ENCODE measurements at places on chromosomes 2 and 18.

DNA sequence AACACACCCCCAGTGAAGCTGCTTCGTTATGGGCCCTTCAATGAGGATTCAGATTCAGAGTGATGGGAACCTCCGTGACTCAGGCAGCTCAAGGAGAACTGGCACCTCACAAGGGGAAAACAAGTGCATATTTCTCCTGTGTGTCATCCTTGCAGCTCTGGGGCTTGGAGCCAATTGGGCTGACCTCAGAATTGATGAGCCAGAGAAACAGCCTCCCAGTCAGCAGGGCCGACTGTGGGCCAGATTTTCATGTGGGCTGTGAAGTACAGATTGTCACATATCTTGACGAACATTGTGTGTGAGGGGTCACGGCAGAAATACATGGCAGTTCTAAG lies 189.6 kb upstream of the SP5 start:
- no peak for DNase-seq

GRCh38 chr2:169464466-169464865 lies 14.8 kb upstream of the BBS5 start:
- DNase-seq: no peak

DNA sequence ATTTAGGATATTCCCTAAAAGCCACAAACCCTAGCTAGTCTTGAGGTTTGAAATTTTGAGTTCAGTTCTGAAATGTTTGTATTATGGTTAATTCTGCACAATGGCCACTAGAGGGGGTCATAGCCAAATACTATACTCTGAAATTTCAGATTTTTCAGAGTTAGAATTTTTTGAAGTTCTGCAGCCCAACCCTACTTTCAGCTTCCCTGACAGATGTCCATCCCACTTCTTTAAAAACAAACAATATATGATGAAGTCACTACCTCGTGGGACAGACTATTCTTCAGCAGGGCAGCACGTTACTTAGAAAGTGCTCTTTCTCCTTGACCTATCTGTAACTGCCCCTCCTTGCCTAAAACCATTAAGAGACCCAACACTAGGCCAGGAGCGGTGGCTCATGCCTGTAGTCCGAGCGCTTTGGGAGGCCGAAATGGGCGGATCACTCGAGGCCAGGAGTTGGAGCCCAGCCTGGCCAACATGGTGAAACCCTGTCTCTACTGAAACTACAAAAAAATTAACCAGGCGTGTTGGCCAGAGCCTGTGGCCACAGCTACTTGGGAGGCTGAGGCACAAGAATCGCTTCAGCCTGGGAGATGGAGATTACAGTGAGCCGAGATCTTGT lies 48.2 kb upstream of the PAPOLG start:
- DNase-seq: no peak

DNA sequence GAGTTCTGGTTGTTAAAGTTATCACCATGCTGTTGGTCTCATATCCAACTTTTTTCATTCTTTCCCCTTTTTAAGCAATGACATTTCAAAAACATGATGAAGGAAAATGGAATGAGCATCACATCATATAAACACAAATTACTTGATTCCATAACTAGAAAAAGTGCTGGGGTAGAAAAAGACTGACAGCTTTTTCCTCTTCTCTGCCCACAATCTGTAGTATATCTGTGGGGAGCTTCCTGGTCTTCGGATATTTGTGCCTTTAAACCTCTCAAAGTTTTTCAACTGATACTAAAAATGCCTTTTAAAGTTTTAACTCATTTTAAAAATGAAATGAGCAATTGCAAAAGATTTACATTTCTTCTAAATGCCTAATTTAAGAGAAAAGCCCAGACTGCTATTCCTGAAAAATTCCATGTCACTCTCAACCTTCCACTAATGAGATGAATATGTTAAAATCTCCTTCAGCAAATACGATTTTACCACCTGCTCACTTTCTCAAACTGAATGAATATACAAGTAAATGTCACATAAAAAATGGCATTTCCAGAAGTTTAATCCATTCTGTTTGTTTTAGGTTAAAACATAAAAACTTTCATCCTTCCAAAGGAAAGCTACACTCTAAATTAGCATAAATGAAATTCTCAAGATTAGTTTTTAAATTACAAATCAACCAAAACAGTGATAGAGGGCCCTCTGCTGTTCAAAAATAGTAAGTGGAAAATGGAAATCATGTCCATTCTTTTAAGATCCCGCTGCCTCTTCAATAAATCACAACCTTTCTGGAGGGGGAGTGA lies 2.1 kb downstream of the DNAH7 start:
- no peak for DNase-seq

DNA sequence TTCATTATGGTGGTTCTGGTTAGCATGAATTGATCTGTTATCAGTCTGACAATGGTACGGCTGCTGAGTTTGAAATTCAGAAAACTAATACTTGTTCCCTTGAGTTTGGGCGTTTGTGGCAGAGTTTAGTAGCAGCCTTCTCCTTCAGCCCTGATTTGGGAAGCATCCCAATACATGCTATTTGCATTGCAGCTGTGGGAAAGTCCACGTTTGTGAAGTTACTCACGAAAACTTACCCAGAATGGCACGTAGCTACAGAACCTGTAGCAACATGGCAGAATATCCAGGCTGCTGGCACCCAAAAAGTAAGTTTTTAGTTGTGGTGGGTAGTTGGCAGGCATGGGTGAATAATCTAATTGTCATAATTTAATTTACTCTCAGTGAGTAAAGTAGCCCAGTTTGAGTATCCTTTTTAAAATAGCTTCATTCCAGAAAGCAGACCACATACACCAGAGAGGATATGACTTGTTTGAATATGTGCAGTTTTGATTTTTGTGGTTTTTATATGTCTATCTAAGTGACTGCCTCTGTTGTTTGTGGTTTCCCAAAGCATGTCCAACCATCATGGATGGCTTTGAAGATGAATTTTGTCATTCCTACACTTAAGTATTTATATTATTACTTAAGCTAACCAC lies 12.2 kb downstream of the DGUOK start:
- DNase-seq: no peak

DNA sequence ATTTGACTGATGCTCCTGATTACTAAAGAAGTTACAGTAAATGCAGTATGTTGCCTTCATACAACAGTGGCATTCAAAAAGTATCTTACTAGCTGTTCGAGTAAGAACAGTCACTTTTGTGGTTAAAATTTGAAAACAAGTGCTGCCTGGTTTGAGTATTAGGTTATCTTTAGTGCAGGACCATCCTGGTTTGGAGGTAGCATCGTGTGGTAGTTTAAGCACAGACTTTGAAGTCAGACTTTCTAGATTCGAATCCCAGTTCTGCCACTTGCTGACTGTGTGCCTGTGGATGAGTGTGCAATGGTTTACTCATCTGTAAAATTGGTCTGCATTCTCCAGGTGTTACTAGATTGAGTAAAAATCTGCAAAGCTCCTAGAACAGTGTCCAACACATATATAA lies 96.8 kb downstream of the SGPP2 start:
- no peak for DNase-seq

DNA sequence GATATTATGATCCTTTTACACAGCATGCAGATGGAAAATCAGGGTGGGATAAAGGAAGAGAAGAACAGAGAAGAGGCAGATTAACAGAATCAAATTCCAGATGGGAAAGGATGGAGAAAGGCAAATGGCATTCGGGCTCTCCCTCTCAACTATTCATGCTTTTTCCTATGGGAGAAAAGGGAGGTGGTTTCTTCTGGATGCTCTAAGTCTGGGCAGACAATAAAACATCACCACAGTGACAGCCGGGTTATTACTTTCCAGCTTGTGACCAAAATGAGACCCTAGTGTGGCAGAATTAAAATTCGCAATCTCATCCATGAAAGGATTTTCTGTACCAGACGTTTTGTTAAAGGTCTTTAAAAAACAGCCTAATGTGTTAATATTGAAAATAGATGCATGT lies 440.7 kb downstream of the RND3 start:
- no peak for DNase-seq

GRCh38 chr2:99880148-99880963 lies 262.0 kb downstream of the AFF3 start:
- DNase-seq: no peak
